Tibial artery (tissue), 4 donors: ENCODE measurements at places on chromosomes 5 and 9.
A peak's percentile ranks its signal among the peaks of the same experiment; 100 is the strongest.

- no peaks in the 10 kb centered on the region for H3K36me3 ChIP-seq
- H3K4me3 ChIP-seq = no peak overlapping the region
- no peaks in the 10 kb centered on the region for H3K27me3 ChIP-seq
- peaks cover 33% of the 10 kb centered on the region for H3K4me1 ChIP-seq
These were observed 3.3 kb upstream of the MAN1B1 start for GRCh38 chr9:137083394-137084004.

- no peaks in the 10 kb centered on the region for H3K27me3 ChIP-seq
- H3K27ac ChIP-seq = no peak overlapping the region
- no peak overlapping the region for H3K4me3 ChIP-seq
- peaks cover 8% of the 10 kb centered on the region for H3K4me1 ChIP-seq
- no peak for DNase-seq
- H3K36me3 ChIP-seq = no peaks in the 10 kb centered on the region
These were observed 87.4 kb downstream of the PSD2 start for GRCh38 chr5:139882961-139883539.

DNA sequence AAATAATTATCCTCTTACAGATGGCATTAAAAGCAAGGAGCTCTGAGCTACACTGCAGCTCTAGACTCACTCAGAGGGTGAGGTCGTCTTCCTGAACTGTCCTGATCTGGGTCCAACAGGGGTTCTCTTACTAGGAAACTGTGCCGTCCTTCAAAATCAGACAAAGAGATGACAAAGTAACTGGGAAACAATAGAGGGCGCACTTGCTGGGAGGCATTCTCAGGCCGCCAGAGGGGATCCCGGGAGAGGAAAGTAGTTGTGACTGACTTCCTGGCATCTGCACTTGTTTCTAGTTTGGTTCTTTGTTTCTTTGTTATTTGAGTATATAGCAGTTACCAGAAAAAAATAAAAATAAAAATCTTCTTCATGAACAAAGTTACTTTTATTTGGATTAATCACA lies 142.9 kb upstream of the MSX2 start:
- no peaks in the 10 kb centered on the region for H3K27me3 ChIP-seq
- no peak for DNase-seq
- no peaks in the 10 kb centered on the region for H3K4me1 ChIP-seq
- no peaks in the 10 kb centered on the region for H3K36me3 ChIP-seq
- no peak overlapping the region for H3K27ac ChIP-seq

DNA sequence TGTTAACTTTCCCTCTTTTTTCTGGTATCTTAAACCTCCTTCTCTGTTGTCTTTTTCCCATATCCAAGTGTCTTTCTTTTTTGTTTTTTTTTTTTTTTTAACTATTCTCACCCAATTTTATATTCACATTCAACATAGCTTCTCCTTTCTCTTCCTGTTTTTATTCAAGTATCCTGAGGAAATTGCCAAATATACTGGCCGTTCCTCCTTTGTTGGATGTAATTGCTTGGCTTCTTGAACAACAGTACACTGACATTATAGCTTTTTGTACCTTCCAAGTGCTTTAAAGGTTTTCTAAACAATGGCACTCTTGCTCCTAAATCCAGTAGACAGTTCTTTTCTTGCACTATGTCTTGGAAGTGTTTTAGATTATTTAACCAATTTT lies 1146.8 kb downstream of the MAT2B start:
- no peaks in the 10 kb centered on the region for H3K4me1 ChIP-seq
- no peaks in the 10 kb centered on the region for H3K36me3 ChIP-seq
- no peak overlapping the region for H3K27ac ChIP-seq
- DNase-seq = no peak
- H3K27me3 ChIP-seq = no peaks in the 10 kb centered on the region

DNA sequence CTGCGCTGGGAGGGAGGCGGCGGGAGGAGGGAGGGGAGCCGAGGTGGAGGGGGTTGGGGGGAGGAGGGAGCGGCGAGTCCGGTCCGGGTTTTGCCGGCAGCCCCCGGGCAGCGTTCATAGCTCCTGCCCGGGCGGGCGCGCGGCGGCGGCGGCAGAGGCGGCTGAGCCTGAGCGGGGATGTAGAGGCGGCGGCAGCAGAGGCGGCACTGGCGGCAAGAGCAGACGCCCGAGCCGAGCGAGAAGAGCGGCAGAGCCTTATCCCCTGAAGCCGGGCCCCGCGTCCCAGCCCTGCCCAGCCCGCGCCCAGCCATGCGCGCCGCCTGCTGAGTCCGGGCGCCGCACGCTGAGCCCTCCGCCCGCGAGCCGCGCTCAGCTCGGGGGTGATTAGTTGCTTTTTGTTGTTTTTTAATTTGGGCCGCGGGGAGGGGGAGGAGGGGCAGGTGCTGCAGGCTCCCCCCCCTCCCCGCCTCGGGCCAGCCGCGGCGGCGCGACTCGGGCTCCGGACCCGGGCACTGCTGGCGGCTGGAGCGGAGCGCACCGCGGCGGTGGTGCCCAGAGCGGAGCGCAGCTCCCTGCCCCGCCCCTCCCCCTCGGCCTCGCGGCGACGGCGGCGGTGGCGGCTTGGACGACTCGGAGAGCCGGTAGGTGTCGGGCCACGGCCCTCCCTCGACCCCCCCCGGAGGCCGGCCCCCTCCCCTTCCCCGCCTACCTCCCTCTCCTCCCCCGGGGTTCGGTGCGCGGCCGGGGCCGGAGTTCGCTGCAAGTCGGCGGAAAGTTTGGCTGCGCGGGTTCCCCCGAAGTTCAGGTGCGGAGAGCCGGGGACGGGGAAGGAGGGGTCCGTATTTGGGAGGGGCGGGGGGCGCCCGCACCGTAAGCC lies at the start of gene CXXC5:
TSS of gene CXXC5 (plus strand) at position 145 of the 877 bp plus-strand sequence. CDS start 32,175 bp downstream, outside the sequence.
- H3K27ac ChIP-seq = peak within 1 kb of the TSS; percentile 94
- H3K4me1 ChIP-seq = peaks cover 41% of the 10 kb centered on the region
- no peaks in the 10 kb centered on the region for H3K27me3 ChIP-seq
- DNase-seq = peak; percentile 74
- H3K36me3 ChIP-seq = no peaks in the 10 kb centered on the region

DNA sequence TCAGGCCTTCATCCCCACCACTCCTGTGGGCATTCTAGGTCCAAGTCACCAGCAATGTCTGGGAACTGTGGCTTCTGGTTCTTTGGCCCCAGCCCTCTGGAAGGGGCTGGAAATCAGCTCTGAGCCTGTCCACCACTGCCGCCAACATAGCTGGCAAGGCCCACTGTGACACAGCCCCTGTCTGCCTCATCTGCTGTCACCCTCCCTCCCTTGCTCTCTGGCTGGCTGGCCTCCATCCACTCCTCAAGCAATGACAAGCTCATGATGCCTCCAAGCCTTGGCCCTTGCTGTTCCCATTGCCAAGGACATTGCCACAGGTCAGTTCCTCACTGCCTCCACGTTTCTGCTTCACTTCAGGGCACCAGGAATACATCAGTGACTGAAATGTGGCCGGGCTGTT lies 93.7 kb downstream of the LHX2 start:
- H3K27me3 ChIP-seq = no peaks in the 10 kb centered on the region
- no peaks in the 10 kb centered on the region for H3K36me3 ChIP-seq
- no peak for DNase-seq
- no peaks in the 10 kb centered on the region for H3K4me1 ChIP-seq
- no peak overlapping the region for H3K4me3 ChIP-seq

DNA sequence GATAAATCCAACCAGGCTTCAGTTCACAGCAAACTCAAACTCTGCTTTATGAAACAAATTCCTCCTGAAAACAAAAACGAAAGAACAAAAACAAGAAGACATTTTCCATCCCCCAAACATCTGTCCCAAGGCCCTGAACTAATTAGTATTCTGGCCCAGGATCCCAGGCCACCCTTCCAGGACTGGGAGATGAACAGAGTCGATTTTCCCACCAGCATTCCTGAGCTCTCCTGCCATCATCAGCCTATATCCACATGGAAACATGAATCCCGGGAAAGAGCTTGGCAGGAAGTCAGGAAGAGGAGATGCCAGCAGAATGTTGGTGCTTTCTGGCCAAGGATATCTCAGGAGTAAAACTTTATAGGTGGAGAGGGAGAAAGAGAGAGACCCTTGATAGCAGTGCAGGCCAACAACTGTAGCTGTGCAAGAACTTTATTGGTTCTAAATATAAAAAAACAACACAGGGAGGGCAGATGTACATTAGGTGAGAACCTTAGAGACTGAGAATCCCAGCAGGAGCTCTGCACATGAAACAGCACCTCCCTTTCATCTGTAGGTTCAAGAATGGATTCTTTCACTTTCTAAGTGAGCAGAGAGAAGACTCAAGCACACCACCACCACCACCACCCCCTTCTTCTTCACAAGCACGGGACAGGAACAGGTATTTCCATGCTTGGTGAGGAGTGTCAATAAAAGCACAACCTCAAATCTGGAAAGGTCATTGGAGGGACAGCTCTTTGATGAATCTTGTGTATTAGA lies 190.7 kb upstream of the TAS2R1 start:
- no peak overlapping the region for H3K27ac ChIP-seq
- H3K36me3 ChIP-seq = no peaks in the 10 kb centered on the region
- no peak for DNase-seq
